CD14-positive monocyte (primary cell): ENCODE measurements at places on chromosomes 4 and X.

DNA sequence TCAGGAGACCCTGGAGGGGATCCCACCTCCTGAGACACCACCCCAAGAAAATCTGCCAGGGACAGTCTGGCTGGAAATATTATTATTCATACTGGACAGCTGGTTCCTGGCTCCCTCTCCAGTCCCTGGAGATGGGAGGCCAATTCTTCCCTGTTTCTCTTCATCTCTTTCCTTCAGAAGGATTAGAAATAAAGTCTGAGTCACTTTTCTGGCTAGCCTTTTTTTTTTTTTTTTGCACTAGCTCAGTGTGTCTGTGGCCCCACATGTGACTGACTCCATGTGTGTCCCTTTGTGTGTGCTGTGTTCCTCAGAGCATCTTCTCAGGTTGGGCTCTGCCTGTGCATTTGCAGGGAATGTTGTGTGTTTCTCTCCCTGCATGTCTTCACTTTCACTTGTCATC, 1.8 kb upstream of the FRMPD3 start:
- DNase-seq = no peak

DNA sequence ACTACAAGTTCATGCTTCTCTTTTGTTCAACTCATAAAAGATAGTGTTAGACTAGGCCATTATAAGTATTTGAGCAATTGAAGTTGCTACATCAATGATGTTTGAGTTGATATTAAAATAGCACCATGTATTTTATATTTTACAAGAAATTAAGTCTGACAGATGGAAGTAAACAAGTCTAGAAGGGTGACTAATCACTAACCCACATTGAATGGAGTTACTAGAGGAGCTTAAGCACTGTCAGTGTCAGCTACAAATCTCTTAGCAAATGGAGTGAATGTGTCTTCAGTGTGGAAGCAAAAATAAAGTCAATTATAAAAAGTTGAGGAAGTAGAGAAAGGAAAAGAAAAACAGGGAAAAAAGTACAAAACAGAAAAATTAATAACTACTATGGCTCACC, 592.5 kb downstream of the PCDH18 start:
- no peak for DNase-seq

GRCh38 chr4:48634688-48635308, 144.7 kb downstream of the ZAR1 start:
- no peak for DNase-seq

GRCh38 chrX:3599802-3600430, 113.5 kb downstream of the PRKX start:
- no peak for DNase-seq

DNA sequence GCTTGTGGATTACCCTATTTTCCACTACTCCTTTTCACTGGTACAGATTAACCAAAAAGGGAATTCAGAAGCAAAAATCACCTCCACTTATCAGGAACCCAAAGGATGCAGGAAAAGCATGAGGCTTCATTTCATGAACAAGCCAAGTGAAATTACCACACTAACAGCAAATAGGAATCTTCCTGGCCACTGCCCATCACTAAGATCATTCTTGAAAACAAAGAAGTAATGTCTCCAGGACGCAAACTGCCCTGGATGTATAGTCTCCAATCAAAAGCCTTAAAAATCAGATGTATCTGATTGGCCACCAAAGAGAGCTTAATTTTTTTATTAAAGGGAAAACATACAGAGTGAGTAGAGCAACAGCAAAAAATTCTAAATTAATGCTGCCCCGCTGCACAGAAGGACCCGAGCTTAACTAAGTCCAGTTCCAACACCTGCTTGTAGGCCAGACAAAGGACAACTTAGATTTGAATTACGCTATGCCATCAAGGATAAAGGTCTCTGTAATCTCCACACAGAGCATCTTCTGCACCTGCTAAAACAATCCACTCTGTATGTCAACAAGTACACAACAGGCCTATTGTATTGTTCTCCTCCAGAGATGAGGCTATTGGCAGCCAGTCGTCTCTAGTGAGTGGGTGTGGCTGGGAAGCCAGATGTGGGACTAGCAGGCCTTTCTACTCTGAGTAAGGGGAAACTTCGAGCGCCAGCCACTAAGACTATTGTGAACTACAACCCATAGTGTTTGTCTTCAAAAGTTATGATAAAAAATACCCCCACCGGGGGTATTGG, 12.4 kb downstream of the ZDHHC9 start:
- DNase-seq = no peak

DNA sequence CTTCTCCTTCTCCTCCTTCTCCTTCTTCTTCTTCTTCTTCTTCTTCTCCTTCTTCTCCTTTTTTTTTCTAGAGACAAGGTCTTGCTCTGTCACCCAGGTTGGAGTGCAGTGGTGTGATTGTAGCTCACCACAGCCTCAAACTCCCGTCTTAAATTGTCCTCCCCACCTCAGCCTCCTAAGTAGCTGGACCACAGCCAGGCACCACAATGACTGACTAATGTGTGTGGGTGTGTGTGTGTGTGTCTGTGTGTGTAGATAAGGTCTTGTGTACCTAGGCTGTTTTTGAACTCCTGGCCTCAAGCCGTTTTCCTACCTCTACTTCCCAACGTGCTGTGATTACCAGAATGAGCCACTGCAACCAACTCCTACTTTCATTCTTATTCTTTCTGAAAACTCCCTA, 390.9 kb downstream of the ADAM29 start:
- no peak for DNase-seq

GRCh38 chr4:47741200-47741599, 96.7 kb downstream of the CORIN start:
- peak; percentile 74 for DNase-seq

- DNase-seq = peak; percentile 3
Observed at GRCh38 chrX:134821370-134821769, 163.1 kb upstream of the PLAC1 start.

GRCh38 chr4:109801895-109802319, at the start of gene CFI:
CFI (minus strand) TSS chr4:109801999; CDS start chr4:109801971, 28 bp downstream.
- DNase-seq = no peak

GRCh38 chrX:117995378-117995777, 121.2 kb downstream of the KLHL13 start:
- no peak for DNase-seq

DNA sequence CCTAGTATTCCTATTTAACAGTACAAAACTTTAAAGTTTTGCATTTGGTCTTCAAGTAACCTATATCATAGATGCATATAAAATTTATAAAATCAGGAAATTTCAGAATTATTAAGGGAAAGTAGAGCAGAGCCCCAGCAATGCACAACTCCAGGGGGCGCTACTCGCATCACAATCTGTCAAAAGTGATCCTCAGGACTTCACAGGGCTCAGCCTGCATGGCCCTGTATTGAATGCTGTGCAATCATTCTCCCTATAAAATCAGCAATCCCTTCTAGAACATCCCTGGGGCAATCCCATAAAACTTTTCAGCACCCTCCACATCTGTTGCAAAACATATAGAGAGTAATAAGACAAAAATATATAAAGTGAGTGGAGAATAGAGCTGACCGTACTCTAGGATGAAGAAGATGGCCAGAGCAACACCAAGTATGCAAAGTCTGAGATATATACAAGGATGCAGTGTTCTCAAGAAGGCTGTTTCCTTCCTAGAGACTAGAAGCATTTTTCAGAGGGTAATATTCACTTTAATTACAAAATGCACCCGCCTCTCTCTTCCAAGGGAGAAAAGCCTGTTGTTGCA, 12.5 kb upstream of the PPARGC1A start:
- DNase-seq = no peak

DNA sequence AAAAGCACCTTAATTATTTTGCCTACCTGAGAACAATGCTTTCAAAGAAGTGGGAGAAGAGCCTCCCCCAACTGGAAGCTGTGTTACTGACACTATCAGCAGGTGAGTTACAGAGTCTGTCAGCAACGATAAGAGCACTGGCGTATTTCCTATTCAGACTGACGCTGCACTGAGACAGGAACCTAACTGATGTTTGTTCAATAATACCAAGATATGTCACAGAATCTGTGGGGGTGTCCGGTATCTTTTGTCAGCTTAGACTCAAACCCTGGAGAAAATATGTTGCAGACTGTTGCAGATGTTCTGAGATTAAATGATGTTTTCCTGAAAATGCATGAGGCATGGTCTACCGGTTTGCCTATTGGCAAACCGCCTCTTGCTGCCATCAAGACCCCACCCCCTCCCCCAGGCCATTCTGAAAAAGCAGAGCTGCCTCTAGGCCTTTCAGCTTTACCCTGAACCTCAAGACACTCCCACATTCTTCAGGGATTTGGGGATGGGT, 115.2 kb upstream of the KIT start:
- no peak for DNase-seq

DNA sequence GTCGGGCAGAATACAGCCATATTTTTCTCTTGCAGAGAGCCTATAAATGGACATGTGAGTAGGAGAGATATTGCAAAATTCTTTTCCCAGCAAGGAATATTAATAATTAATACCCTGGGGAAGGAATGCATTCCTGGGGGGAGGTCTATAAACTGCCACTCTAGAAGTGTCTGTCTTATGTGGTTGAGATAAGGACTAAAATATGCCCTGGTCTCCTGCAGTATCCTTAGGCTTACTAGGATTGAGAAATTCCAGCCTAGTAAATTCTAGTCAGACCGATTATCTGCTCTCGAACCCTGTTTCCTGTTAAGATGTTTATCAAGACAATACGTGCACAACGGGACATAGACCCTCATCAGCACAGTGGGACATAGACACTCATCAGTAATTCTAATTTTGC, 872.6 kb downstream of the FSTL5 start:
- DNase-seq = no peak

DNA sequence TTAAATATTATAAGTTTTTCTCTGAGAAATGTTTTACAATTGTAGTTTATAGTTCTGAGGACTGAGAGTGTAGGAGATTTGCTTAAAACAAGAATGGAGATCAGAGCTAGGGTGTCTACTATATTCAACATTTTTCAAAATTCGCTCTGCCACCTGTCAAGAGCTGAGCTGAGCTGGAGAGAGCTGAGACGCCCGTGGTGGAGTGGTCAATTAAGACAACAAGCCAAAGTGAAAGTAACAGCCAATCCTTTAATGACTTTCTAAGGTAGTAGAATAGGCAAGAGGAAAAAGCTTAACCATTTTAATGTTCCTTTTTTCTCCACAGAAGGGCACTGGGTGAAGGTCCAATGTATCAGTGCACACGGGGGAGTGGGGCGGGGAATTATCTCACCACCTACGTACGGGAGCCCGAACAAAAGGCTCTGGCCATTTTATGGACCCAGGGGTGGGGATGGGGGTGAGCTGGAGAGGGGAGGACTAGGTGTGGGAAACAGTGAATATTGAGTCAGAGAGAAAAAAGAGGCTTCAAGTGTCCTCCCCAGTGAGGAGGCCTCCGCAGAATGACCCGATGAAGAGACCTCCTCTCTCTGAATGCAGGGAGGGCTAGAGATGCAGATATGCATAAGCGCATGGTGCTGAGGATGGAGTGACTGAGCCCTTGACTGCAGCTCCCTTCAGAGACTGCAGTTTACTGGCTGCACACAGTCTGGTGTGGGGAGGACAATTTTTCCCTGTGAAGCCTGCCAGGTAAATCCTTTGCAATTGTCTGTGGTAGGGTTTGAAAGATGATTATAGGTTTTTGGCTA, 60.8 kb downstream of the SPCS3 start:
- DNase-seq = no peak

GRCh38 chrX:7316280-7316679, 168.3 kb upstream of the PUDP start:
- DNase-seq = no peak

DNA sequence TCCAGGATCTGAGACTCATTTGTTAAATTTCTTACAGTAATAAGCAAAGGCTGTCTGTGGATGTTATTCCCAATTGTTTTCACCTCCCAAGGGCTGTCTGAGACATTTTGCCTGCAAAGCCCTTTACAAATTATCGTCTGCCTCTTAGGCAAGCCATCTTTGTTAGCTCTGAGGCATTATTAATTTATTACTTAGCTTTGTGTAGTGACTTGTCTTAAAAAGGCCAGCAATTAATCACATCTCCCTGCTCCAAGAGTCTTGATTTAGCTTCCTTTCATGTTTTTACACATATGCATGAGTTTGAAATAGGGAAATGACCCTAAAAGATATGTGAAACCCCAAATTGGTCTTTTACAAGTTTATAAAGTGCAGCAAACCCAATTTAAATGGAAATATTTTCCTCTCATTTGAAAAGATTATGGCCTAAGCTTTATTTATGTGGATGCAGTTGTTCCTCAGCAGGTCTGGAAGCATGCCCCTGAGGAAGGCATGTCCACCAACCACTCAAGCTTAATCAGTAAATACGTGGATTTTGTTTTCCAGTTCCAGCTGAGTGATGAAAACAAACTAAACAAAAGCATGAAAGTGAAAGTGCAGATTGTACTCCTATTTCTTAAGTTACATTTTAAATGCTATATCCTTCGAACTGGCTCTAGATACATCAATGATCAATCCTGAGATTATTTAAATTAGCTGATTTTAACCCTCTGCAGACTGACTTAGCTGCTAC, 173.6 kb upstream of the LNX1 start:
- no peak for DNase-seq

DNA sequence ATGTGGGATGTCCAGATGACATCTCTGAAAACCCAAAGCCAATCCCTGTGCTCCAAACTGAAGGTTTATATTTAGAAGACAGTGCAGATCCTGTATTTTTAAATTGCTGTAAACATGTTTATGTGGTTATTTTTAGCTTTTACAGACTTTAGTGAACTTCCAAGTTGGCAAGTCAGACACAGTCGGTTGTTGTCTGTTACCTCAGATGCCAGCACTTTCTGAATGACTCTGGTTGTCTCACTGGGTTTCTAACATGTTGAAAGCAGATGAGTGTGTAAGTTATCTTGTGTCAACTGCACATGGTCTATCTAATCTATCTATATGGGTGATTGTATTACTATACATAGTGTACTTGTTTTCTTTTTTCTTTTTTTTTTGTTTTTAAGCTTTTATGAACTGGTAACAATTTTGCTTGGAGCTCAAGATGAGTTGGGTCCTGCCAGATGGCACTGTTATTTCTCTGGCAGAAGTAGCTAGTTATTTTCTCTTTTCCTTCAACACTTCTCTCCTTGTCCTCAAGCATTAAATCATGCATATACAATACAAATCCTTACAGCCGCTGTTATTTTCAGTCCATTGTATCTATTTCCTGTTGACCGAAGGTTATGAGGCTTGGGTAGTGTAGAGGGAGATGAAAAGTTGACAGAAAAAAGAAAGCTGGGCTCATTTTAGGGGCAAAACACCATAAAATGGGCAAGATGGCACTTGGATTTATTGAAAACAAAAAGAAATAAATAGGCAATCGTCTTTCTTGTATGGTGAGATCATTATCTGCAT, 66.3 kb downstream of the GAB1 start:
- DNase-seq = no peak

- no peak for DNase-seq
Observed at GRCh38 chrX:39875834-39876628, 221.7 kb downstream of the BCOR start.

GRCh38 chrX:139554376-139554775, 23.8 kb downstream of the F9 start:
- peak; percentile 4 for DNase-seq

- no peak for DNase-seq
Observed at GRCh38 chrX:152878976-152879755, 18.7 kb upstream of the ZNF185 start.

DNA sequence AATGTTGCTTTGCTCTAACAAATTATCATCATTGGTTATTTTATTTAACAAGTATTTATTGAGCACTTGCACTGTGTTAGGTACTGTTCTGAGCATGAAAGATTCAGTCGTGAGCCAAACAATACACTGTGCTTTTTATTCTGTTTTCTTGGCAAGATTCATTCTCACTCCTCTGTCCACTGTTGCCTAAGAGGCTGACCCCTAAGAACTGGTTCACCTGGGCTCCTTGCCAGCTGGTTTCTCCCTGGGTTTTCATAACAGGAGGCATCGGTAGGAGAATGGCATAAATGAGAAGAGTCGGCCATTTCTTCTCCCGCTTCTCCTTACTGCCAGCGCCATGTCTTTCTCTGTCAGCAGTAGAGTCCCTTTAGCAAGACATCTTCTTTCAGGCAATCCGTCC, 243.7 kb upstream of the DIAPH2 start:
- no peak for DNase-seq

GRCh38 chr4:189597341-189597740, 343.3 kb upstream of the FRG1 start:
- DNase-seq = no peak
